CD4-positive, alpha-beta T cell treated with Interleukin-2 at 100 ng/mL for 4 hours (primary cell): ENCODE measurements at places on chromosomes 3 and 15.

DNA sequence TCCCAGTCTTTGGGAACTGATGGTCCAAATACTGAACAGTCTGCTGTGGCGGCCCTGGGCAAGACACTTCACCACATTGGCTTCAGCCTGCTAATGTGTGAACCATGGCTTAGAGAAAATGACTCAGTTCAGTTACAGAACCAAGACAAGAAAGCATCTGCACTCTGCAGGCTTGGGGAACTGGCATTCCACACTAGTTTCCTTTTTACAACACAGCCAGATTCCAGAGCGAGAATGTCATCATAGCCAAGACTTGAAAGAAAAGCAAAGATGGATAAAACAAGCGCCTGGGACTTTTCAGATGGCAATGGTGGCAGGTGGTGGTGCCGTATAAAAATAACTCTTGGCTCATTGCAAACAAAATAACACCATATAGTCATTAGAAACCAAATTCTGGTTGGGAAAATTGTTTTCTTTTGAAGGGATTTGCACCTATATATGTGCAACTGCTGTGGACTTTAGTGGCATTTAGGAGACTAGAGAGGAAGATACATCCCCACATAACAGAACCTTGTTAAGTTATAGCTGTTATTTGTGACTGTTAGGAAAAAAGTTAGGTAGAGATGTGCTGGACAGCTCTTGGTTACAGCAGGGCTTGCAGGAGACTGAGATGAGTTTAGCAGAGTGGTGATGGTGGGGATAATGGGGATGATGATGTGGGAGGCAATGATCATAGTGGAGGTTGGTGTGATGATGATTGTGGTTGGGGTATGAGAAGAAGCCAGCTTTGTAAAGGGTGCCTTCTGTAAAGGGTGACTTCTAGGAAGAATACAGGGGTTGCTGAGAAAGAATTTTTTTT is 273.6 kb downstream of the THRB start:
- no peak for DNase-seq

DNA sequence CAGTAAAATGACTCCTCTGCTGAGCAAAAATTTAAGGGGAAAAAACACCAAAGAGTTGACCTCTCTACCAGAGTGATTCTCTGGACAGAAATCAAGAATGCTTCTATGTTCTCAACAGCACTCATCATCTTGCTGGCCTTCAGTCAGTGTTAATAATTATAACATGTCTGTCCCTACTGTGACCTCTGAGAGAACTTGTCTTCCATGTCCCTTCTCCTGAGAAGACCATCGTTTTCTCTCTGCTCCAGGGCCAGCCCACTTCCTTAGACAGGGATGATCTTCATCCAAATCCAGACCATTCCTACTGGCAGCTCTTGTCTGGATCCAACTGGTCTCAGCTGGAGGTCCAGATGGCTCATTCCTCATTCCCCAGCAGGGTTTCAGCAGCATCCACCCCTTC is 139.0 kb upstream of the NECTIN3 start:
- DNase-seq, result no peak

DNA sequence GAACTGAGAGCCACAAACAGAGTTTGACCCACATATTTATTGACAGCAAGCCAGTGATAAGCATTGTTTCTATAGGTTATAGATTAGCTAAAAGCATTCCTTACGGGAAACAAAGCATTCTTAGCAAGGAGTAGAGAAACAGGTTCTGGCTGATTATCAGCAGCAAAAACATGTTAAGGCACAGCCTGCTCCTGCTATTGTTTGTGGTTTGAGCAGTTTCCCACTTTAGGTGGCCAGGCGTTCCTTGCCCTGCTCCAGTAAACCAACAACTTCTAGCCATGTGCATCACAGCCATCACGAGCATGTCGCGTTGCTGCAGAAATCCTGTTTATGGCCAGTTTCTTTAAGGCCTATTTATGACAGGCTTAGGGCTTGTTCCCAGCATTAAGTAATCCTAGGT is 44.7 kb upstream of the C2CD4B start:
- no peak for DNase-seq

DNA sequence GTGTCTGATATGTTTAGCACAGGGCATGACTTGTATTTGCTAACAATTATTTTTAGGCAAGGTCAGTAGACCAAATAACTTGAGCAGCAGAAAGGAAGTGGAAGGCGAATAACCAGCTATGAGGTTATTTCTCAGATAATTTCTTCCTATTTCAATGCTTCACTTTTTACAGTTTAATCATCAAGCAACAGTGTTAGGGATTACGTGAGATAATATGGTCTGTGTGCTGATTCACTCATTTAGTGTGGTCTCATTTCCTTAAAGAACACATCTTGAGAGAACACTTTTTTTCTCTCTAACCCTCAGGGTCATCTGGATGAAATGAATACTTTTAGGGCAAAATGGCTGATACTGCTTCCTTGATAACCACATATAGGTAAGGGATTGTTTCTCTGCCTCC is 126.0 kb upstream of the CCNL1 start:
- DNase-seq, result no peak

GRCh38 chr3:68483601-68484000 is 448.7 kb downstream of the TAFA4 start:
- no peak for DNase-seq

- DNase-seq, result no peak
Measured at GRCh38 chr15:41780266-41780665, 6.0 kb downstream of the MAPKBP1 start.

DNA sequence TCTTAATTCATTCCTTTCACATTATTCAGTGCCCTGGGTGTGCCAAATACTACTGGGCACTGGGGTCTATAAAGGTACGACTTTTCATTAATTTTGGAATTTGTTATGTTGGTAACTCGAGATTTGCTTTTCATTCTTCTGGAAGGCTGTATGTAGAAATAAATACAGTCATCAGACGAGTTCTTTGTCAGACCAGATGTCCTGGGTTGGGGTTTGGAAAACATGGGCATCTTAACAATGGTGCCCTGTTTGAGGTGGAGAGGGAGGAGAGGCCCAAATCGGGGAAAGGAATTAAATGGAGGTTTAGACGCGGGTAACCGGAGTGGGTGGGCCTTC is 662 bp upstream of the GLCE start:
- DNase-seq, result no peak

DNA sequence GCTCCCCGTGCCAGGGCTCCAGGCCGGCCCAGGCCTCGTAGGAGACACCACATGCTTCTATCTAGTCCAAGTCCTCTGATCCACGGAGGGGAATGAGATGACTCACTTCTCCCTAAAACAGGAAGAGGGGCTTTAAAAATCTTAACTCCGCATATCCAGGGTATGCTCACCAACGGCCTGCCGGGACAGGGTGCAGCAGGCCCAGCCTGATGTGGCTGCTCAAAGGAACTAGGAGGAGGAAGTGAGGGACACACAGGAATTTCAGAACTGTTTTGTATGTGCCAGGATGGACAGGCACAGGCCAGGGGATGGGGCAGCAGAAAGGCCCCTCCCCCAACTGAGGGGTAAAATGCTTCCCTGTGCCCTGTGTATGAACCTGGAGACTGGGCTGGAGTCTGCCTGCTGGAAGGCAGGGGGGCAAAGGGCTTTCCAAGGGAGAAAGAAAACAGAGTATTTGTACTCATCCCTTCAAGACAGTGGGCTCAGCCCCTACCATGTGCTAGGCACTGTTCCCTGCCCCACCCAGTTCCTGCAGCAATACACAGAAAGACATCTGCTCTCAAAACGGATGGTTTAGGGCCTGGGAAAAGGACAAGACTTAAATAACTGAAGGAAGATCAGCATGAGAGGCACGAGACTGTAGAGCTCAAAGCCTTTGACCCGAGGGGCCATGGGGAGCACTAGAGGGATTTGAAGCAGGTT is 22.1 kb downstream of the CHDH start:
- DNase-seq, result no peak

DNA sequence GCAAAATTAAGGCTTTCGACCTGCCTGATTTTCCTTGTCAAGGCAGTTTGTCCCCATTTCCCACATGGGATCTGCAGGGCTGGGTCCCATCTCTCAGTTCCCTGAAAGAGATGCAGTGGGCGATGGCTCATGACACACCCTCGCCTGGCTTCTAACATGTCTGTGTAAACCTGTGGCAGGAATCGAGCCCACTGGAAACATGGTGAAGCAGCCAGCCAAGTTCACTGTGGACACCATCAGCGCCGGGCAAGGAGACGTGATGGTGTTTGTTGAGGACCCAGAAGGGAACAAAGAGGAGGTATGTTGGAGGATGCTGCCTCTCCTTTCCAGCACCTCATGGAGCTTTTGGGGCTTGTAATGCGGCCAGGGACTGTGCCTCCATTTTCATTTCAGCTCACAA is 86.4 kb downstream of the FLNB start:
- DNase-seq, result no peak

DNA sequence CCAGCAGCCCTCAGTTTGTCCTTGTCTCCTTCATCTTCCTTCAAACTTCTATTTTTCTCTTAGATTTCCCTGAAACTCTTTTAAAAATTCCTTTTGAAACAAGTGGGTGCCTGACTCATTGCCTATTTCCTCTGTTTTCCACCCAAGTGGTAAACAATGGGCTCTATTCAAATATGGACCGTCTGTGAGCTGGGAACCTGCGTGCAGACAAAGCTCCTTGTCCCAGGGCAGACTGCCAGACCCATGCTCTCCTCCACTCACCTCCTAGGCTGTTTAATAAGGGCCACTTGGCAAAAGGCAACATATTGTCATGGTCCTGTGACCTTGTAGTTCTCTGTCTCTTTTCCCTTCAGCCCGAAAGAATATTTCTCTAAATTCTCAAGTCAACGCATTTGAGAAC is 332.7 kb upstream of the THBS1 start:
- no peak for DNase-seq

- DNase-seq, result no peak
Measured at GRCh38 chr3:24067483-24067882, 122.4 kb downstream of the NR1D2 start.
